Dermis blood vessel endothelial cell (primary cell): ENCODE measurements at places on chromosomes 1 and 21. TPM values are rescaled to one million over a fixed set of nuclear protein-coding genes. Genes with fewer than 3 reads are reported as not detected.
A peak's percentile ranks its signal among the peaks of the same experiment; 100 is the strongest.

- no peak for DNase-seq
Observed at GRCh38 chr1:216457356-216457755, 34.1 kb upstream of the USH2A start.

Gene PDC
- not detected in 2 replicates for total RNA-seq

Gene ETNK2
- 9.9 and 10.7 TPM in 2 replicates for total RNA-seq

- DNase-seq = no peak
Observed at GRCh38 chr1:227733309-227733705, 1.8 kb downstream of the JMJD4 start.

GRCh38 chr1:24860841-24861240 is 69.2 kb downstream of the RUNX3 start:
- no peak for DNase-seq

Gene NHLH2
- total RNA-seq = not detected in 2 replicates

Gene OR2G3
- not detected in 2 replicates for total RNA-seq

DNA sequence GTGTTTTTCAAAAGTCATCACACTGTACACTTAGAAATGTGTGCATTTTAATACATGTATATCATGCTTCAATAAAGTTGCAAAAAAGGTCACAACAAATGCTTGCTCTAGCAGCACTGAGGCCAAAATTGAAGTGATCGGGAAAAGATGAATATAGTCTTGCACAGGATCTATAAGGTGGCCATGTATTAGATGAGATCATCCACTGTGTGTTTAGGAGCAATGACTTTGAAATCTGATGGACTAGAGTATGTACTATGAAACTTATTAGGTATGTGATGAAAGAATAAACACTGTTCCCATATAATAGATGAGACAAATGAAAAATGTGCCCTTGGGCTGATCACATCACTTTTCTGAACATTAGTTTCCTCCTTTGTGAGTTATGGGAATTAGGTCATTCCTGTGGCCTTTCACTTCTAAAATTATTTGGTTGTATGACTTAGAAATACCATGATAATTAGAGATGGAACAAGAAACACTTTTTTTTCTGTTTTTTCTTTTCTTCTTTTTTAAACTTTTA is 984.6 kb downstream of the ADGRL2 start:
- peak; percentile 37 for DNase-seq

DNA sequence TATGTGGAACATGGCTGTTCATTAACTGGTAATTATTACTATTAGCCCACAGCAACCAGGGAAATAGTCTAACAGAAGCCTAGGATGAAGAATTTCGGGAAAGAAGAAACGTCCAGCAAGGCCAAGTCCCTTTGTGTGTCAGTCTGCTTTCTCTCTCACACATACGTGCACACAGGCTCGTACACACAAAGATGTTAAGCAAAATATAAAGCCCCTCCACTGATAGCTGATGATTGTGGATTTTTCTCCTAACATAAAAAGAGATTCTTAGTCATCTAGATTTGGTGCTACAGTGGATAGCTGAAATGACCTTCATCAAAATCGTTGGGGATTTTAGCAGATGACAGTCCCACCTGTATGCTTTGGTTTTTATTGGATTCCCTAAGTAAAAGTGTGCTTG is 42.1 kb upstream of the A3GALT2 start:
- DNase-seq = no peak

GRCh38 chr1:205417870-205418635 is 3.8 kb downstream of the LEMD1 start:
- no peak for DNase-seq

DNA sequence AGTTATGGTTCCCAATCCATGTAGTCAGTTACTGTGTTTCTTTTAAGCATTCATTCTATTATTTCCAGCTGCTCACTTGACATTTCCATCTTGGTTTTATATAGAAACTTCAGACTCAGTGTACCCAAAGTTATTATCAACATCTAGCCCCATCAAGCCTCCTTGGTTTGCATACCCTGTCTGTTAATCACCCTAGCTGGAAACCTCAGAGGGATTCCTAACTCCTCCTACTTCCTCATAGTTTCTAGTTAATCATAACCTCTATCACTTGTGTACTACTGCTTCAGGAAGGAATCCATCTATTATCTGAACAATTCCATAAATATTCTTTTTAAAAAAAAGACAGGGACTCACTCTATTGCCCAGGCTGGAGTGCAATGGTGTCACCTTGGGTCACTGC is 293.3 kb downstream of the SDCCAG8 start:
- DNase-seq = no peak

Gene RGS13
- total RNA-seq = not detected in 2 replicates

GRCh38 chr1:226663327-226663704 is 75.8 kb downstream of the ITPKB start:
- no peak for DNase-seq

DNA sequence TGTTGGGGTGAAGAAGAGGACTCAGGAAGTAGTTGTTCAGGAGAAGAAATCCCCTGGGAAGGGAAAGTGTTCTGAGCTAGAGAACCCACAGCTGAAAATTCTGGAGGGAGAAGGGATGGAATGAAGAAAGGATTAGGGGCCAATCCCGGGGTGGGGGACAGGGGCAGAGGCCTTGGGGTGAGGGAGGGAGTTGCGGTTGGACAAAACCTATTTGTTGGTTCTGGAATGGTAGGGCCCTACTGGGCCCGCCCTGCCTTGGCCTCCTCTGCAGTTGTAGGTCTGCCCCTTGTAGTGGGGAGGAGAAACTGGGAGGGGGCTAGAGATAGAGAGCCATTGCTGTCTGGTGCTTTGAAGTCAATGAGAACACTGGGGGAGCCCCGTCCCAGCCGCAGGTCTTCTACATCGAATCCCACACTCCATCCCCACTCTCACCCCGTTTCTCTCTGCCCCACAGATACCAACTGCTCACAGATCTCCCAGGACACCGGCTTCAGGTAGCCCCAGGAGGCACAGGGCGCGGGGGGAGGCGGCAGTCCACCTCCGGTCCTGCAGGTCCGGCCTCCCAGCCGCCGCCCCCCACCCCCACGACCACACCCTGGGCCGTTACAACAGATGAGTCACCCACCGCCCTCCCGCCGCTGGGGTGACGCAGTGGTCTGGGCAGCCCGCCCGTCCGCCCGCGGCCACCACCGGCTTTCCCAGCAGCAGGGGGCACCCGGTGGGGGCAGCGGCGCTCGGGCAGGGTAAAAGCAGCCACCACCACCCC is 1.1 kb downstream of the TAGLN2 start:
- peak; percentile 95 for DNase-seq

Gene KRTAP19-3
- total RNA-seq = not detected in 2 replicates

DNA sequence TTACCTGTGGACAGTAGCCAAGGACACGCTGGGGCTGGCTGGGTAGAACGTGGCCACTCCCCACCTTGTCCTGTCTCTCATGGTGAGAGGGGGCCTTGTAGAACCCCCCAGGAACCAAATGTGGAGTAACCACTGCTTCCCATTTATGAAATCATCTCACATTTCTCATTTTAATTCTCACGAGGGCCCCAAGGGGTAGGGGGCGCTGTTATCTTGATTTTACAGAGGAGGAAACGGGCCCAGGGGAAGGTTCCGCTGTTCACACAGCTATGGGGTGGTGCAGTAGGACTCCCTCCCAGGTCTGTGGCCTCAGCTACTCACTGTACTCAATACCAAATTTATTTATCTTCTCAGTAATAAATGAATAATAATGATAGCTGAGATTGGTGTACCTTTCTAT is 5.5 kb downstream of the SMPDL3B start:
- peak; percentile 68 for DNase-seq

Gene PKP1
- total RNA-seq = 0.19 and 0.85 TPM in 2 replicates

Gene EDEM3
- total RNA-seq = 88.3 and 99.5 TPM in 2 replicates

DNA sequence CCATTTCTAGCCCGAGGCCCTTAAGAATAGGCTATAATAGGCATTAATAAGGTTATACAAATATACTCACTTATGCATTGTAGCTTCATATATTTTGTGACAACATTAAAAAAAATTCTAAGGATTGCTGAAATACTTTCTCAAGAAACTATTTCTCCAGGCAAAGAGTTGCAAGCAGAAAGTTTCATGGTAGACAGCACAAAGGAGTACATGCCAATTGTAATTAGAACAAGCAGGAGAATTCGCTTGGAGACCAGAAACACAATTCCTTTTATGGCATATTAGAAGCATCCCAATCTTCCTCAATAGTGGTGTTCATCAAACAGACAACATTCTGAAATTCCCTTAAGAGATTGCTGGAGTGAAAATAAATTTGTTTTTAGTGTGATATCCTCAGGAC is 122.8 kb downstream of the CRB1 start:
- DNase-seq = no peak

DNA sequence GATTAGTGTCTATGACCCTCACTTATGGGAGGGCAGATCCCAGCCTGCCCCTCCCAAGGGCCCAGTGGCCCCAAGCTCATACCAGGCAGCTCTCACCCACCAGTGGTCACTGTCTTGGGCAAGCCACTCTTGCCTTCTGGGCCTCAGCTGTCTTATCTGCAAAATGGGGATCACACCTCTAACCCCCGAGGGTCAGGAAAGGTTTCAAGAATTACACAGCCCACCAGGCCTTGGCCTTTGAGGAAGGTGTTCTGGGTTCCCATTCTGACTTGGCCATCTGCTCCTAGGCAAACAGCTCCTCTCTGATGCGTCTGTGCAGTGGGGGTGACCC is 16.8 kb downstream of the RUNX3 start:
- DNase-seq = no peak

DNA sequence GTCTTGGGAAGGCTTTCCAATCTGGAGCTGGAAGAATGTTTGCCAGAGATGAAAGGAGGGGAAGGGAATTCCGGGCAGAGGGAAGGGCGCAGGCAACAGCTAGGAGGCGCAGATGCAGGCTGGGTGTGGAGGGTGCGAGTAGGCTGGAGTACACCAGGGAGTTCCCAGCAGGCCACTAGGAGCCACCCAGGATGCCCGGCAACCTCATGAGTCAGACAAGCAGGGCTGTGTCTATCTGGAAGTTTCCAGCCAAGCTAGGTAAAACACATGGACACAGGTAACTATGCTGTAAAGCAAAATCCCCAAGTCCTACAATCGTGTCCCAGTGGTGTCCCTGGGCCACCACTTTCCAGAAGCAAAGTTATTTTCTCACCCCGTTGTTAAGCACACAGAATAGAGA is 990 bp upstream of the NBL1 start:
- no peak for DNase-seq

DNA sequence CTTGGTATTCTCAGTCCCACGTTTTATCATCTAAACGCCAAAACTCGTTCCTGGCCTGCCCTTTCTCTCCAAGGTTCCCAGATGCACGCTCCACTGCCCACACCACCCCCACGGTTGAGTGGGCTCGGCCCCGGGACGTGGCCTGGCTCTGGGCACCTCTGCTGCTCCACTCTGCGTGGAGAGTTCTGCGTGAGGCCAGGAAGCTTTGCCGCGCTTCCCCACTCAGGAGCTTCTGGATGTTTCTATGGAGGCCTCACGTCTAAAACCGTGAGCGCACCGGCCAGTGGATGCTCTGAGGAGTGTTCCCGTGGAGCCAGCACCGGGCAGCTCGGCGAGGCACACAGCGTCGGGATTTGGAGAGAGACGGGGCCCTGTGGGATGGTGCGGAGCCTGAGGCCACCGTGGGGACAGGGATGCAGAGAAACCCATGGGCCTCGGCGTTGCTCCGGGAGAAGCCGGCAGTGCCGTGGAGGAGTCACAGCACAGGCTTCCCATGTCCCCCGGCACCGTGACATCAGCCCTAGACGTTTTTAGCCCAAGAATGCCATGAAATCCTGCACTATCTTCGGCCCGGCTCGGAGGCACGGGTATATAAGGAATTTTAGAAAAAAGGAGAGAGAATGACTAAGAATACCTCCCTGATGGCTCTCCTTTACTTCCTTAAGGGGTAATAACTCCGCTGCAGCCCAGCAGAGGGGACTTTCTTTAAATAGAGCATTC is 125.9 kb downstream of the PRDM16 start:
- no peak for DNase-seq

Gene PGLYRP4
- not detected in 2 replicates for total RNA-seq

DNA sequence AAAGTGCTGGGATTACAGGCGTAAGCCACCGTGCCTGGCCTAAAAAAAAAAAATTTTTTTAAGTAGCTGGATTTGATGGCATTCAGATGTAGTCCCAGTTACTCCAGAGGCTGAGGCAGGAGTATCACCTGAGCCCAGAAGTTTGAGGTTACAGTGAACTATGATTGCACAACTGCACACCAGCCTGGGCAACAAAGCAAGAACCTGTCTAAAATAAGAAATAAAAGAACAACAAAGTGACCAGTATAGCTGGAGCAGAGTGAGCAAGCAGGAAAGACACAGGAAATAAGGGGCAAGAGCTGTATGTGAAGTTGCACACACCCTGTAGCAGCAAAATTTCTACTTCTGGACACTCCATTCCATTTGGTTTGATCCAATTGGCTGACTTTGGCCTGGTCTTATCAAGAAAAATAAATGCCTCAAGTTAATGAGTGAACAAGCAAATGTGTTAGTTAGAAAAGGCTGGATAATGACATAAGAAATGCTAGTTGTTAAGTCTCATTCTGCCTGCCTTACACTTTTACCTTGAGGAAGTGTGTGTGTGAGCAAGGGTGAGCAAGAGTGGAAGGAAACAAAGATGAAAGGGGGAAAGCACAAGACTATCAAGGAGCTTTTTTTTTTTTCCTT is 7.9 kb downstream of the ATP5IF1 start:
- peak; percentile 26 for DNase-seq

DNA sequence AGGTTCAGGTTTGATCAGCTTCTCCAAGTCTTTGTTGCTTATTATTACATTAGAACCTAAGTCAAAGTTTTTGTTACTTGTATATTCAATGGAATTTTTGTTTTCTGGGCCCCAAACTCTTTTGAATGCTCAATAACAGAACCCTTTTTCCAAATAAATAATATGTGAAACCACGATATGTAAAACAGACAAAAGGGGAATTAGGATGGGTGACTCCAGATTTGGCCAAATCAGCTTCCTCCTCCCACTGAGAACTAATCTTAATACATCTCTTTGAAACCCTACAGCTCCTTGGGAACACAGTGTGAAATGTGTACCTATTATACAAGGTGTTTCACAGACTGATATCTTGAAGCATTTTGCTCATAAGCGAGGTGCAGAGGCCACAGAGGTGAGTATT is 67.0 kb upstream of the TNFSF18 start:
- no peak for DNase-seq

GRCh38 chr1:246355411-246356230 is 151.5 kb downstream of the SMYD3 start:
- peak; percentile 37 for DNase-seq

- no peak for DNase-seq
Observed at GRCh38 chr21:17823846-17824245, 4.7 kb upstream of the C21orf91 start.

Gene HSPB7
- total RNA-seq = not detected in 2 replicates

DNA sequence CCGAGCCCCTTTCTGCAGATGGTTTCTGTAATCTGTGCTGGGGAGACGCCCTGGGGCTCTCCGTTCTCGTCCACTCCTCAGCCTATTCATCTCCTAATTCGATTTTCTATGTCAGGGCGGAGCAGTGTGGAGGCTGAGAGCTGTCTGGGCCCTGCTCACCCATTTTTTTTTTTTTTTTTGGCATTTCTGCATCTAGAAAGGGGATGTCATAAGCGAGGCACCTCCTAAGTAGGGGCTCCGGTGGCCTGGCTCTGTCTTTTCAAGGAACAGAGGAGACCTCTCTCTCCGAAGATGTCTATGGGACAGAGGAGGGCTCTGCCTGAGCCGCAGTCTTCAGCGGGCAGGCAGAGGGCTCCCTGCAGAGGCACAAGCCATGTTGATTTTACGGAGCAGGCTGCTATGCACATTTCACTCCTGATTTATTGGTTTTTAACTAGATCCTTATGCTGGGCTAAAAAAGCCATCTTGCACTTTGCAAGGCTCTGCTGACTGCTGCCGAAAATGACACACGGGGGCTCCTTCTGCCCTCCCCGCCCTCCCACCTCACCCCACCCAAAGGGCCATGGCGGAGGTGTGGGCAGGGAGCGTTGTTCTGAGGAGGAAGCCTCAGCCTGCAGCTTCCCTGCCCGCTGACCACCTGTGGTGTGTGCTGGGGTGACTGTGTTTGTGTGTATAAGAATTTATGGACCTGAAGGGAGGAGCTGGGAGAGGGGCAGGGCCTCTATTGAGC is 71.0 kb downstream of the FOXD2 start:
- DNase-seq = no peak

Gene VAMP4
- total RNA-seq = 6.0 and 6.7 TPM in 2 replicates

Gene C1orf216
- 18.2 and 25.2 TPM in 2 replicates for total RNA-seq
